ENCODE measurements at places on chromosomes 6 and 20.

DNA sequence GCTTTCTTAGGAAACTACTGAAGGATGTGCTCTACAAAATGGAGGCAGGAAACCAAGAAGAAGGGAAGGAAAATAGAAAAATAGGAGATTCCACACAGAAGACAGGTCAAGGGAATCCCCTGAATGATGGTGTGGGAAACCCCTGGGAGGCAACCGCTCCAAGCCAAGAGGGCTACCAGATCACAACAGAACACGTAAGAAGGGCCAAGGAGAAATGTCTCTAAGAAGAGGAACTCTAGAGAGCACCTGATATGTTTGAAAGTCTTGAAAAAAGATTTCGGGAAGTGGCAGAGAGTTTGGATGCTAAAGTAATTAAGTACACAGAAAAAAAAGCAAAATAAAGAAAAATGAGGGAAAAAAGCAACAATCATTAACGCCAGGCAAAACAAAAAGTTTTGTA, 7.1 kb downstream of the KIF13A start:
- DNase-seq: no peak

GRCh38 chr6:32885698-32886286, 31.8 kb downstream of the PSMB9 start:
- peak; percentile 47 for DNase-seq

DNA sequence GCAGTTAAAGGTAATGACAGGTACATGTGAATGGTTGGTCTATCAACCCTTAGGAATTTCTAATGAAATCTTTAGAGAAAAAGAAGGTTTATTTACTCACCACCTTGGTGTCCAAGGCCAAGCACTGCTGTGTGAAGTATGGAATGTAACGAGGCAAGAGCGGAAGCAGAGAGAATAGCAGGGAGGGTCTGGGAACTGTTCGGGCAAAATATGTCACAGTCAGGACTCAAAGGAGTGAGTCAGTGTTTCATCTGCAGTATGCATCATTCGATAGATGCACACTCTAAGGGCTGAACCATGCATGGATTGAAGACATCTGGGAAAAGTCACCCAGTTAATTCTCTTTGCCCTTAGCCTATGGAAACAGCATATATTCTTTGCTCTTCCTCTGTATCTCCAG, 33.2 kb downstream of the ADGRF5 start:
- DNase-seq: no peak

DNA sequence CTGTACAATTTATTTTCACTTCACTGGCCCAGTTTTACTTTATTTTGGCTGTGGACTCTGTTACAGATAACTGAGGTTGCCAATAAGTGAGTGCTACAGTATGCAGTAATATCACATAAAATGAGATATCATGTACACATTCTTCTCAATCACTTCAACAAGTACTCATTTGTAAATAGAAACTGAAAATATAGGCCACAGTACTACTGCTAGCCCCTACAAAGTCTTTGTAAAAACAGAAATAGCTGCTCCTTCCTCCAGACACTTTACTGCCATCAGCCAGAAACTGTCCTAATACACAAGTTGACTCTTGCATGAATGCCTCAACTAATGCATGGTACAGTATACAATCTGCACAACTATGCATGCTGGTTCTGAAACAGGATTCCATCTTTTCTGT, 9.2 kb downstream of the DTNBP1 start:
- DNase-seq: no peak

- no peak for DNase-seq
Measured at GRCh38 chr6:85660181-85660611, 17.5 kb upstream of the SYNCRIP start.

DNA sequence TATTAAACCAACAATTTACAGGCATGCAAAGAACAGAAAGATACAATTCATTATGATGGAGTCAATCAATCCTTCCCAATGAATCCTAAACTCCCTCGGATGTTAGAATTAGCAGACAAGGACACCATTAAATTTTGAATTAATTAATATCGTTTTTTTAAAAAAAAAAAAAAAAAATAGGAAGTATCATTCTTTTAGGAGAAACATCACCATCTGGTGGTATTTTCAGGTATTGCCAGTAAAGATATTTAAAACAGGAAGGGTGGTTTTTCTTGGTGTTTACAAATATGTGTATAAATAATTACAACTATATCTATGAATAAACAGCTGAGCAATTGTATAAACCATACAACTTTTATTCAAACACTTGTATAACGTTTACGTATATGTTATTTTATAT, 564.4 kb downstream of the HAO1 start:
- no peak for DNase-seq

DNA sequence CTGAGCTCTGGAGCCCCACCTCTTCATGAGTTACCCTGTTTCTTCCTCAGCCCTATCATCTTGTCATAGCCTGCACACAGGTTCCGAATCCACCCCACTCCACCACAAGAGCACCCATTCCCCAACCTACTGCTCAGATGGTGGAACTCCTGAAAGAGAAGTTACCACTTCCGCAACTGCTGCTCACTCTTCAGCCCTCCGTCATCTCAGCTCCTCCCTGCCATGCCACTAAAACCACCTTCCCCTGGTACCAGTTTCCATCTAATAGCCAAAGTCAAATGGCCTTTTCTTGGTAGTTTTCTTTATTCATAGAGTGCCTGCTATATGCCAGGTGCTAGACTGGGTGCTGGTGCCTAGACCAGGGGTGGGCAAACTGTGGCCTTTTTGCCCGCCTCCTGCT, 3.9 kb downstream of the RAB22A start:
- no peak for DNase-seq
